ENCODE measurements at places on chromosomes 16 and 17. TPM values are rescaled to one million over a fixed set of nuclear protein-coding genes. Genes with fewer than 3 reads are reported as not detected.

GRCh38 chr16:84703681-84704080 lies 3.9 kb downstream of the USP10 start:
- no peak for DNase-seq

GRCh38 chr16:78396046-78396445 lies 296.6 kb downstream of the WWOX start:
- no peak for DNase-seq

- DNase-seq = no peak
Measured at GRCh38 chr17:28871056-28871579, 16.3 kb downstream of the ERAL1 start.

GRCh38 chr17:20263595-20263994 lies 203.7 kb downstream of the LGALS9B start:
- peak; percentile 38 for DNase-seq

GRCh38 chr16:72829846-72830775 lies 217.8 kb downstream of the ZFHX3 start:
- no peak for DNase-seq

DNA sequence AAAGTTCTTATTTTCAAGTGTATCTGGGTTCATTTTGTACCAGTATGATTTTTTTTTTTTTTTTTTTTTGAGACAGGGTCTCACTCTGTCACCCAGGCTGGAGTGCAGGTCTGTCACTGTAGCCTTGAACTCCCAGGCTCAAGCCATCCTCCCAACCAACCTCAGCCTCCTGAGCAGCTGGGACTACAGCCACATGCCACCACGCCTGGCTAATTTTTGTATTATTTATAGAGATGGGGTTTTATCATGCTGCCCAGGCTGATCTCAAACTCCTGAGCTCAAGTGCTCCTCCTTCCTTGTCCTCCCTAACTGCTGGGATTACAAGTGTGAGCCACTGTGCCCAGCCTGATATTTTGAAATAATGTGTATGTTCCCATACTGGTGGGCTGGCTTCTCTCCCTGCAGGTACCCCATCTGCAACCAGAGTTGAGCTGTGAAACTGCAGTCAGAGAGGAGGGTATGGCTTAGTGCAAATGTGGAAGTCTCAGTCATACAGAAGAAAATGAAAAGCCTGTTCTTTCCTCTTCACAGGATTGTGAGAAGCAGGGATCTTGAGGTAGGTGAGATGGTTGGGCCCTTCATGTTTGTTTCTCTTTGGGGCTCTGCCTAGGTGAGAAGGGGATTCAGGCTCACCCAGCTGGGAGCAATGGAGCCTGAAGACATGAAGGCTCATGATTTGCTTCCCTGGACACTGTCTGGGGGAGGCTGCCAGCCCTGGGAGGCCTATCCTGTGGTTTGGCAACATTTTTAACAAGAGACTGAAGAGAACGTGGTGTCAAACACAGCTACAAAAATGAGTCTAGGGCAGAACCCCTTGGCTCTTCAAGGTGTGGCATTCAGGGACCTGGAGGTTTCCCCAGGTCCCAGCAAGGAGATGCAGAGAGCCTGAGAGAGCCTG lies 41.3 kb upstream of the SIAH1 start:
- DNase-seq = no peak

DNA sequence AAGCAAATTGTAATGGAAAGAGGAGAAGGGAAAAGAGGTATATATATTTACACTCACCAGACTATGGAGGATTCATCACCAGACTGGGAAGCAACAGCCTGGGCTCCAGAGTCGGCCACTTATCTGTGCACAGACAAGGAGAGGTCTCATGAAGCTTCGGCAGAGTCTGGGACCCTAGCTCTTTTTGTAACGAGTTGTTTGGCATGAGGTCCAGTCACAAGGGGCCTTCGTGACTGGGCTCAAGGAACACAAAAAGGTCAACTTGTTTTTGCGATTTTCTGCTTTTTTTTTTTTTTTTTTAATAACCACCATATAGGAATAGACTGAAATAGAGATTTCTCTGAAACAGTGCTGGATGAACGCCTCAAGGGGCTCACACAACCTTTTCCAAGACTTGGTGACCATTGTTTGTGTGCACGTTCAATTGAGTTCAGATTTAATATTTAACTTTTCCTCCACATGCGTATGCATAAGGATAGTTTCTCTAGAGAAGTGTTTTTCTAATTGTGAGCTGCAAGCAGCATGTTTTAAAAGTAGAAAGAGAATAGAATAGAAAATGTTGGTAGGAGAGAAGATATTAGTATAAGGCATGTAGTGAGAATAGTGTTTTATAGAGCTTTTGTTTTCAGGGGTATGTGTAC lies 25.8 kb downstream of the BPTF start:
- no peak for DNase-seq

- DNase-seq = no peak
Measured at GRCh38 chr17:40329839-40330794, 21.1 kb downstream of the RARA start.

GRCh38 chr16:72241930-72242329 lies 70.0 kb upstream of the PMFBP1 start:
- DNase-seq = peak; percentile 24

Gene VKORC1
- 67.2 TPM for polyA plus RNA-seq

Gene FKBP10
- polyA plus RNA-seq = 191 TPM

Gene BEAN1
- 1.3 TPM for polyA plus RNA-seq

Gene UMOD
- not detected for polyA plus RNA-seq
